ENCODE measurements at places on chromosomes 6 and 20.

- DNase-seq: no peak
Measured at GRCh38 chr20:825710-826421, 7.6 kb upstream of the FAM110A start.

DNA sequence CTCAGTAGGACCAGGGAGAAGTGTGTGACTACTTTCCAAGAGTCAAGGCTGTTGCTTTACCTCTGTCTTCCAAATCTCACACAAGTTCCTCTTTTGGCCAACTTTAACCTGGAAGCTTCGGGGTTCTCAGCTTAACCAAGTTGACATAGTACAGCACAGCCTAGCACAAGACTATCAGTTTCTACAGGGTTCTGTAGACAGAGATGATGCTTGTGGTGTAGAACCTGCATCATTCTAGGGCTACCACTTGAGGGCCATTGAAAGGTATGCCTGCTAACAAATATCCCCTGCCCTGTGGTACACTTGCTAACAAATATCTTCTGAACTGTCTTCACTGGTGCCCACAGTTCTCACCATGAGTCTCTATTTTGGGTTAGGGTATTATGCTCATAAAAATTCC is 62.0 kb upstream of the MAP3K7 start:
- DNase-seq: no peak

- DNase-seq: no peak
Measured at GRCh38 chr6:25303254-25303653, 24.1 kb downstream of the CARMIL1 start.

- DNase-seq: no peak
Measured at GRCh38 chr20:9626357-9626756, 112.0 kb downstream of the LAMP5 start.

DNA sequence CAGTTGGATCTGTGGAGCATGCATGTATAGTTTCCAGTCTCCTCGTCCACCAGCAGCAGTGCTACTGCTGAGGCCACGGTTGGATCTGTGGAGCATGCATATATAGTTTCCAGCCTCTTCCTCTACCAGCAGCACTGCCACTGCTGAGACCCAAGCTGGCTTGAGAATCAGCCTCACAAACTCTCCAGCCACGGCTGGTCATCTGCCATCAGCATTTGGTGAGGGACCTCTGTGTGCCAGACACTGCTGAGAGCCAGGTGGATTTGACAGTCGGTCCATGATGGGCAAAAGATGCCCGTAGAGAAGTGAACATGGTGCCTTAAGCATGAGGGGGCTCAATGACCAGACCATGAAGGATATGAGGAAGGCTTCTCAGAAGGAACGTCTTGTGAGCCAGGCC is 46.4 kb downstream of the SLC9A8 start:
- no peak for DNase-seq

DNA sequence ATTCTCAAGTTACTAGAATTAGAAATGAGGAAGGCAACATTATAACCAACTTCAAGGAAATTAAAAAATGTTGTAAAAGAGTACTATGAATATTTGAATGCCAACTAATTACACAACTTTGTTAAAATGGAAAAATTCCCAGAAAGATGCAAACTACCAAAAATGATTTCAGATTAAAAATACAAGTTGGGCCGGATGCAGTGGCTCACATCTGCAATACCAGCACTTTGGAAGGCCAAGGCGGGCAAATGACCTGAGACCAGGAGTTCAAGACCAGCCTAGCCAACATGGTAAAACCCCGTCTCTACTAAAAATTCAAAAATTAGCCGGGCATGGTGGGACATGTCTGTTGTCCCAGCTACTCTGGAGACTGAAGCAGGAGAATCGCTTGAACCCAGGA is 874.2 kb upstream of the GJE1 start:
- DNase-seq: no peak

GRCh38 chr6:164005004-164005711 is 590.6 kb downstream of the QKI start:
- DNase-seq: no peak

- DNase-seq: no peak
Measured at GRCh38 chr6:18317850-18318249, 53.5 kb upstream of the DEK start.

- no peak for DNase-seq
Measured at GRCh38 chr6:168383062-168383854, 57.7 kb upstream of the SMOC2 start.

- DNase-seq: no peak
Measured at GRCh38 chr20:40583636-40584035, 105.4 kb downstream of the MAFB start.

DNA sequence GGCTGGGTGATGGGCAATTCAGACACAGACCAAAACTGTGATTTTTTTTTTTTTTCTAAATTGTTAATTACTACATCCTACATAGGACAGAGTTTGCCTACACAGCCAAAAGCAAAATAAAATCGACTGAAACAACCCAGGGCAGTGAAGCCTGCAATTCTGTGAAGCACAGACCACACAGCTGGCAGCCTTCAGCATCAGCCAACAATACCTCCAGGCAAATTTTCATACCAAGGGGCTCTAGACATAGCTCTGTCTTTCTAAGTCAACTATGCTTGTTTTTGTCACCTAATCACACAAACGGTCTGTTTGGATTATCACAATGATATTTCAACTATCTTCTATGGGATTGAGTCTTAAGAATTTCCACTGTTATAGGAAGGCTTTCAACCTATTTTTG is 17.6 kb downstream of the RMND1 start:
- DNase-seq: no peak

DNA sequence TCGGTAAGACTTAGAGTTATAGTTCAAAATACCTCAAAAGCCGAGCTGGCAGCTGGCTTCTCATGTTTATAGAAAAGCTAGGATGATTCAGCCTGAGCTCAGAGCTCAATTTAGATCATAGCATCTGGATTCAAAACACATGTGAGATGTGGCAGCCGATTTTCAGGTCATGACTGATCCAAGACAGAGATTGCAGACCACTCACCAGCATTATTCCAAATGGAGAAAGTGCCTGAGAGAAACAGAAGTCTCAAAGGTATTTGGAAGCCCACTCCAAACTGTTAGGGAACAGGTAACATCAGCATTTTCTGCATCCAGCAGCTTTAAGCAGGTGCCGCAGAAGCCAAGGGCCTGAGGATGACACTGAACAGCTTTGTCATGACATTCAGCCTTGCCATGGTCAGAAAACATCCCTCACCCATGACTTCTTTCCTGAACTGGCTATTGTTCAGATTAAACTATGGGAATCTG is 102.2 kb downstream of the BACH2 start:
- DNase-seq: no peak

DNA sequence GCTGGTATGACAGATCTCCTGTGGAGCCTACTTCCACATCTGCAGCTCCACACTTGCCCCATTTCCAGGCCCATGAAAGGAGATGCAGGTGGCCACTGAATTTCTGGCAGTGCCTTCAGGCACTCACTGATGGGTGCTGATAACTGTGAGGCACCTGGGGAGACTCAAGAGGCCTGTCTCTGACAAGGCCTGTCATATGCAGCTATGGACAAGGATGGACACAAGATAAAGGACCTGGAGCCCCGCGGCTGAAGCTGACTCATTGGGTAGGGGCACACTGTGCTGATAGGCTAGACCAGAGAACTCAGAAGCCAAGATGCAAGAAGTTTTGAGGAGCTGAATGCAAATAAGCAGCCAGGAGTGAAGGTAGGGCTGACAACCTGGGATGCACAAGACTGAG is 81.0 kb upstream of the LRFN2 start:
- DNase-seq: no peak

GRCh38 chr6:170022827-170023619 is 267.9 kb downstream of the DLL1 start:
- no peak for DNase-seq

DNA sequence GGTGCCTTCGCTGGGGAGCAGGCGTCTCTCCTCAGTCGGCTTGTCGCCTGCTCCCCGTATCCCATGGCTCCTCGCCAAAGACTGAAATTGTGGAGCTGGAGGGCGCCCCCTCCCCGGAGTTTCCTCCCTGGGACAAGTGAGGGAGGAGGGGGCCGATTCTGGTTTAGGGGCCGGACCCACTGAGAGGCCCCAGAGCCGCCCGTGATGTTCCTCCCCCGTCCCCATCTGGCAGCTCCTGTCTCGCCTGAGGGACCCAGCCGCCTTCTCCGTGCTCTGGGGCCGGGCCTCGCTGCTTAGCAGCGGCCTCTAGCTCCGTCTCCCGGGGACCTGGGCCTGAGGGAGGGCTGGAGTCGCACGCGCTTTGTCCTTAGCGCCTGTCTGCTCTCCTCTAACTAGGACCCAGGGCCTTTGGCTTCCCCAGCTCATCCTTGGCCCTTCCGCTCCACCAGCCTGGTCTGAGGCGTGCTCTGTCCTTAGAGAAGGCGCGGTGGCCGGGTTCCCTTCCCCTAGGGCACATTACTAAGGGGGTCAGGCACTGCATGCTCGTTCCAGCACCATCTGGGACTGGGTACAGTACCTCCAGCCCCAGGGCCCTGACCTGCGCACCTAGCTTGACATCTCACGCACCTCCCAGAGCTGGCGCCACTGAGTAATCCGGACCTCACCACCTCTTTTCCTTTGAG is 29.7 kb downstream of the SLC12A5 start:
- no peak for DNase-seq

- no peak for DNase-seq
Measured at GRCh38 chr6:20853828-20854227, 319.6 kb downstream of the CDKAL1 start.

GRCh38 chr6:1481286-1481685 is 91.9 kb downstream of the FOXF2 start:
- DNase-seq: no peak

DNA sequence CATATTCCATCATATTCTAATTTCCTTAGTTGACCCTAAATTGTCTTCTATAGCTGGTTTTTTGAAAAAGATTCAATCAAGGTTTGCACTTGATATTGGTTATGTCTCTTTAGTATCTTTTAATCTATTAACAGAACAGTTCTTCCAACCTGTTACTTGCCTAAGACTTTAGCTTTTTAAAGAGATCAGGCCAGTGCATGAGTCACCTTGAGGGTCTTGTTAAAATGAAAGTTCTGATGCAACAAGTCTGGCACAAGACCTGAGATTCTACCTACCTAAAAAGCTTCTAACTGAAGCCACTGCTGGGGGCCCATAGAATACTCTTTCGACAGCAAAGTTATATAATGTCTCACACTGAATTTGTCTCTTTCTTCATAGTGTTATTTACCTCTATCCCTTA is 3.2 kb downstream of the USP45 start:
- no peak for DNase-seq

- DNase-seq: no peak
Measured at GRCh38 chr6:41645007-41645618, 6.8 kb downstream of the MDFI start.

- no peak for DNase-seq
Measured at GRCh38 chr20:32507998-32508774, 76.9 kb downstream of the NOL4L start.

- DNase-seq: no peak
Measured at GRCh38 chr20:3032624-3033023, 10.8 kb upstream of the GNRH2 start.

GRCh38 chr6:42313941-42314570 is 96.4 kb upstream of the MRPS10 start:
- DNase-seq: no peak

GRCh38 chr20:24493181-24493580 is 23.8 kb downstream of the SYNDIG1 start:
- DNase-seq: no peak

GRCh38 chr6:131890091-131890490 is 61.1 kb downstream of the CCN2 start:
- no peak for DNase-seq

GRCh38 chr6:80197474-80197873 is 91.0 kb downstream of the BCKDHB start:
- DNase-seq: no peak

DNA sequence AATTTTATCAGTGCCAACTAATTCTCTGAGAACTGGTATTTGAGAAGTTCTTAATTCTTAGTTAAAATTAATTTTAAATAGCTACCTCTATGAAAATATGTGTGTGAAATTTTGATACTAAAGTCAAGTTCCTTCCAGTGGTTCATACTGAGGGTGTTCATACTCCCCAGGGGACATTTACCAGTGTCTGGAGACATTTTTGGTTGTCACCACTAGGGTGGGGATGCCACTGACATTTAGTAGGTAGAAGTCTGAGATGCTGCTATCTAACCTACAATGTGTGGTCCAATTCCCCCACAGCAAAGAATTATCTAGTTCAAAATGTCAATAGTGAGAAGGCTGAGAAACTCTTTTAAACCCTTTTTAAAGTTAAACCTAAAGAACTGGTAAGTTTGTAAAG is 463.8 kb downstream of the ADGRB3 start:
- DNase-seq: no peak

DNA sequence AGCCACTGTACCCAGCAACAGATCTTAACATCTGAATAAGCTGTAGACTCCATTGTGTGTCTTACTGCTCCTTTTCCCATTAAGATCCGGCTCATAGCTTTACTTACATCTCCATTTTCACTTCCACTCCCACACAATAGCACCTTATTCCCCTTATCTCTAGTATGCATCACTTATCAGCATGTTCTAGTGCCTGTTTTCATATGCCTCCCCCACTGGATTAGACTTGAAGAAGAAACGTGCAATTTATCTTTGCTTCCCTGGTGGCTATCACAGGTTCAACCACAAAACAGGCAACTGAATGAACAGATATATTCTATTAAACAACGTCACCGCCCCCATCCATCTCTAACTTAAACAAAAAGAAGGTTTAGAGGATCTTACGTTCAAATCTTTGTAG is 12.1 kb downstream of the SSR1 start:
- no peak for DNase-seq

DNA sequence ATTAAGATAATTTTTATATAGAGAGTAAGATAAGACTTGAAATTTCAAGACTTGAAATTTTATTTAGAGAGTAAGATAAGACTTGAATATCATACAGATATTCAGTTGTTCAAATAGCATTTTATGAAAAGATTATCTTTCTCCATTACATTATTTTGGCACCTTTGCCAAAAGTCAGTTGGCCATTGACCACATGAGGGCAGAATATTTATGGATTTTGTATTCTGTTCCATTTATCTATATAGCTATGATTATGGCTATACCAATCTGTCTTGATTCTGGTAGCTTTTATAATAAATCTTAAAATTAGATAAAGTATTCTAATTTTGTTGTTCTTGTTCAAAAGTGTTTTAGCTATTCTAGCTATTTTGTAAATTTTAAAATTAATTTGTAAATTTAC is 537.9 kb upstream of the GJE1 start:
- no peak for DNase-seq

DNA sequence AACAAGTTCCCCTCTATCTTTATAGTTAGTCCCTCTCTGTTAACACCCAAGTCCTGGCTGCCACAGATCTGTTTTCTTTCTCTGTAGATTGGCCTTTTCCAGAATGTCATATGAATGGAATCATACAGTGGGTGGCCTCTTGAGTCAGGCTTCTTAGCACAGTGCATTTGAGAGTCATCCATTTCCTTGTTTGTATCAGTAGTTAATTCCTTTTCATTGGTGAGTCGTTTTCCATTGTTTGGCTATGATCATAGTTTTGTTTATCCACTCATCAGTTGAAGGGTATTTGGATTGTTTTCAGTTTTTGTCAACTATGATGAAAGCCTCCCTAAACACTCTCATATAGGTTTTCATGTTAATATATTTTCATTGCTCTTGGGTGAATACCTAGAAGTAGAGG is 248.3 kb downstream of the ARID1B start:
- DNase-seq: no peak
